ENCODE measurements at places on chromosomes 7 and 10.

DNA sequence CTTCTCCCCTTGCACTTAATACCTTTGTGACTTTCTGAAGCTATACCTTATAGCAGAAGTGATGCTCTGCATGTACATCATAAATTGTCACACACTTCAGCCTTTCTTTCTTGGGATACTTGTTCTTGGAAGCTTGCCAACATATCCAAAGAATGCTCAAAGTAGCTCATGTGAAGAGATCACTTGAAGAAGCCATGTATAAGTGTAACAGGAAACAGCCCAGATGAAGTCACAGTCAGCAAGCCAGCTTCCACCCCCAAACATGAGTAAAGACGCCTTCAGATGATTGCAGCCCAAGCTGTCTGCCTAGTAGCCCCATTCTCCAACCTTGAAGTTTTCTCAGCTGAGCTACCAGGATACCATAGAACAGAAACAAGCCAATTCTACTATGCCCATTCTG, 50.9 kb downstream of the DGKB start:
- no peak for DNase-seq

DNA sequence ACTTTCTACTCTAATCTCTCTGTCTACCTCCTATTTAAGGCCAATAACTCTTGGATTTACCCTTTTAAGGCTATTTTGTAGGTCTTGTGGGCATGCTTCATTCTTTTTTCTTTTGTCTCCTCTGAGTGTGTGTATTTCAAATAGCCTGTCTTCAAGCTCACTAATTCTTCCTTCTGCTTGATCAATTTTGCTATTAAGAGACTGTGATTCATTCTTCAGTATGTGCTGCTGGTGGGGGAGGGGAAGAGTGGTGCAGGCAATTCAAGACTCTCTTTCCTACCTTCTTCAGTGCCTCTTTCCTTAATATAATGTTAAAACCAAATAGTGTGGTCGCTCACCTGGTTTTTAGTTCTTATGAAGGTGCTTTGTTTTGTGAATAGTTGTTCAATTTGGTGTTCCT, 20.0 kb downstream of the ABCB1 start:
- DNase-seq: no peak

GRCh38 chr7:83677180-83677866, 28.4 kb upstream of the SEMA3E start:
- peak; percentile 79 for DNase-seq

DNA sequence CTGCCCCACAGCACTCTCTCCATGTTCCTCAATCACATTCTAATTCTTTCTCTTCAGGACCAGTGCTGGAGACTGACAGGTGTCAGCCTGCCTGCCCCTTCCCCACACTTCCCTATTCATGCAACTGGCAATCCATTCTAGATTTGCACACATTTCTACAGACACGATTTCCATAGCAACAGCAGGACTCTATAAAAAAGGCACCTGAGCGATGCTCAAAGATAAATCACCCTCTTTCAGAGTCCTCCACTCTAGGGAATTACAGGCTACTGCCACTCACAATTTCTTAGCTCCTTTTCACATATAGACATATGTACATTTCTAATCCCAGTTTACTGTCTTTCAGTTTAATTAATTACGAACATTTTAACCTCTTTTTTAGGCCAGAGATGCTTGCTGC, 118.1 kb upstream of the ANKRD1 start:
- no peak for DNase-seq

DNA sequence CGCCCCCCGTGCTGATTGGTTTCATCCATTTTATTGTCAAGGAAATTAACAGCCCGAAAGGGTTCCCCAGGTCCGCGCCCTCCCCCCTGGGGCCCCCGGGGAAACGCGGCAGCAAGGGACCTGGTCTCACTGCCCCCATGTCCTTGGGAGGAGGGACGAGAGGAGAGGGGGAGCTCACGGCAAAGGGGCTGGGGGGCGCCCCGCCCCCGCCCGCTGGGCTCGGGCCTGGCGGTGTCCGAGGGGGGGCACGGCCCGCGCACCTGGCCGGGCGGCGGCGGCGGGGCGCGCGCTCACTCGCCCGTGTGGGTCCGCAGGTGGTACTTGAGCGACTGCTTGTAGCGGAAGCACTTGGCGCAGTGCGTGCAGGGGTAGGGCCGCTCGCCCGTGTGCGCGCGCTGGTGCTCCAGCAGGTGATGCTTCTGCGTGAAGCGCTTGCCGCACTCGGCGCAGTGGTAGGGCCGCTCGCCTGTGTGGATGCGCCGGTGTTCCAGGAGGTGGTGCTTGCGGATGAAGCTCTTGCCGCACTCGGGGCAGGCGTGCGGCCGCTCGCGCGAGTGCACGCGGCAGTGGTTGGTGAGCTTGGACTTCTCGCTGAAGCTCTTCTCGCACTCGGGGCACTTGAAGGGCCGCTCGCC, 29.3 kb downstream of the ZNF777 start:
- no peak for DNase-seq

- DNase-seq: no peak
Observed at GRCh38 chr7:144738708-144739314, 97.0 kb downstream of the TPK1 start.
